ENCODE measurements at places on chromosomes 2 and 18.

- no peak for DNase-seq
Measured at GRCh38 chr18:5513947-5514346, 29.9 kb downstream of the EPB41L3 start.

GRCh38 chr2:209367075-209367747 is 56.6 kb upstream of the MAP2 start:
- DNase-seq, result no peak

DNA sequence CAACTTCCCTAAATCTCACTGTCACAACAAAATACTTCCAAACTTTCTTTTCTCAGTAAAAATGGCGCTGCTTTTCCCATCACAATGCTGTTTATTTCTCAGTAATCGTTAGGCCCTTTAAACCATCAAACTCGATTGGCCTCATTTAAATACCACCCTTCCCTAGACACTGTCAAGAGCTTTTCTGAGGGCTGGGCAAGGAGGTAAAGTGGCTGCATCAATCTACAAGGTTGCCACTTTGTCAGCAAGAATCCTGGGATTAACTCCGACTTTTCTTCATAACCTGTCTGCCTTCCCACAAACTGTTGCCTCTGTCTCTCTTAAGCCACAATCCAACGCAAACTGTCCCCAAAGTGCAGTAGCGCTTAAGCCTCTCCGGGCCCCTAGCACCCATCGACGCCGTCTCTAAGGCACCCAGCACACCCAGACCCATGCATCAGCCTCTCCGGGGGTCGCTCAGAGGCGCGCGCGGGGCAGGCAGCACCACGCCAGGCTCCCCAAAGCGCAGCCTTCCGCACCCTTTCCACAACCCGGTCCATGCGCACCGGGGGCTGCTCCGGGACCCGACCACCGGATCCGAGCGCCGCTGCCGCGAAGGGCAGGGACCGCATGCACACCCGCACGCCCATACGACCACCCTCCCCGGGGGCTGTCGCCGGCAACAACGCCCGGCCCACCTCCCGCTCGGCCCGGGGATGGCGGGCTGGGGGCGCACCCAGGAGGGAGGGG is 683 bp downstream of the MBOAT2 start:
- no peak for DNase-seq

GRCh38 chr18:34926683-34927082 is 114.5 kb upstream of the MAPRE2 start:
- no peak for DNase-seq

DNA sequence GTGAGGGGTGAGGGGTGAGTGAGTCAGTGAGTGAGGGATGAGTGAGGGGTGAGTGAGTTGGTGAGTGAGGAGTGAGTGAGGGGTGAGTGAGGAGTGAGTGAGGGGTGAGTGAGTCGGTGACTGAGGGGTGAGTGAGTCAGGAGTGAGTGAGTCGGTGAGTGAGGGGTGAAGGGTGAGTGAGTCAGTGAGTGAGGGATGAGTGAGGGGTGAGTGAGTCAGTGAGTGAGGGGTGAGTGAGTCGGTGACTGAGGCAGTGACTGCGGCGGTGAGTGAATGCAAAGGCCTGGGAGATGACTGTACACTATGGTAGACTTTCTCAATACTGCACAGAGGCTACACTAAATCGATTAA is 16.6 kb downstream of the THAP4 start:
- DNase-seq, result peak; percentile 61
